SK-N-MC (cell line): ENCODE measurements at places on chromosomes 12 and 14.

GRCh38 chr12:59365133-59365532, 230.7 kb upstream of the SLC16A7 start:
- DNase-seq: no peak

- no peak for DNase-seq
Observed at GRCh38 chr12:108310489-108310888, 28.6 kb downstream of the CMKLR1 start.

- no peak for DNase-seq
Observed at GRCh38 chr14:30235485-30235884, 307.8 kb upstream of the PRKD1 start.

DNA sequence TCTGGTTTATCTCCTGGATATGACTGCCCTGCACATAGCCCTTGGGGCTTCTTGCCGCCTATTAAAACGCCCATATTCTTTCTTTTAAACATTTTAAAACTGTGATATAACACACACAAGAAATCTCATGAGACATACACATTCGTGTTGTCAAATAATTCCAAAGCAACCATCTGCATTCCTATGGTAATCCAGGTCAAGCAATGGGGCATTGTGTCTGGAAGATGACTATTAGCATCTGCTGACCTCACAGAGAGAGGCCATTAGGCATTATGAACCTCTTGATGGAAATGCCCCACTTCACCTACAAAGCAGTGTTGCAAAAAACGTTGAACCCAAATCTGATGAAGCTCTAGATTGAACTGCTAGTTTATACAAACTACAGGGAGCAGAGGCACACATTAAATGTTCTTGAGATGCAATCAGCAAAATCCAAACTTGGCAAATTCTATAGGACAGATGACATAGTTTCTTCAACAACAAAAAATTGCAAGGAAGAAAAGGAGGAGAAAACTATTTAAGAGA, 513.8 kb upstream of the CCDC196 start:
- DNase-seq: no peak

- DNase-seq: no peak
Observed at GRCh38 chr12:64194333-64195149, 27.6 kb downstream of the KICS2 start.

DNA sequence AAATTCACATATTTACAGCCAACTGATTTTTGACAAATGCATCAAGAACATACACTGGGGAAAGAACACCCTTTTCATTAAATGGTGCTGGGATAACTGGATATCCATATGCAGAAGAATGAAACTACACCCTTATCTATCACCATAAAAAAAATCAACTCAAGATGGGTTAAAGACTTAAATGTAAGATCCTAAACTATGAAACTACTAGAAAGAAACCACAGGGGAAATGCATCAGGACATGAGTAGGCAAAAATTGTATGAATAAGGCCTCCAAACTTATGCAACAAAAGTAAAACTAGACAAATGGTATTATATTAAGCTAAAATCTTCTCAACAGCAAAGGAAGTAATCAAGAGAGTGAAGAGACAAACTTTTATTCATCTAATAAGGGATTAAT, 242.6 kb downstream of the CPNE8 start:
- peak; percentile 45 for DNase-seq

DNA sequence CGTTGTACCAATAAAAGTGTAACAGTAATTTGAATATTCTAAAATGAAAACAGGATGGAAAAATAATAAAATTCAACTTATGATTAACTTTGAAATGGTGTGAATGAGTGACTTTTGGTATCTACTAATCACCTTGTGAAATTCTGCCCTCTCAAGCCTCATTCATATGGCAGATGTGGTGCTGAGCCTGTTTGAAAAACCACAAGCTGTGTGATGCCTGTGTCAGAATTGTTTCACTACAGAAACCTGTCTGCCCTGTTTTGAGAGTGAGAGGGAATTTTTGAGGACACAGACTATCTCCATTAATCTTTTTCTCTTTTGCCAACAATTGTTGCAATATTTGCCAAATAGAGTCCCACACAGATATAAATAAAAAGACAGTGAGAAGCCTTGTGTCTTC, 3.9 kb upstream of the RNU6-7 start:
- no peak for DNase-seq

DNA sequence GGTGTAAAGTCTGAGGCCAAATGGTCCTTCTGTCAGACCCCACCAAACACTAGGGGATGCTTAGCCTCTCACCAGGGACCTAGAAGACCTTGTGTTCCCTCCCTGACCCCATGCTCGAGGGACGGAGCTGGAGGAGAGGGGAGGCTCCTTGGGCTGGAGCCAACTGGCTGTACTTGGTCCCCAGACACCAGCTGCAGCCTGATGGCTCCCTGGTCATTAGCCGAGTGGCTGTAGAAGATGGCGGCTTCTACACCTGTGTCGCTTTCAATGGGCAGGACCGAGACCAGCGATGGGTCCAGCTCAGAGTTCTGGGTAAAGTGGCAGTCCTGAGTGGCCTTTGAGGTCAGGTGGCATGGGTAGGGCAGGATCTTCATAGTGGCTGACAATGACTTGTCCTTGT, 29.0 kb downstream of the PAPLN start:
- DNase-seq: no peak

DNA sequence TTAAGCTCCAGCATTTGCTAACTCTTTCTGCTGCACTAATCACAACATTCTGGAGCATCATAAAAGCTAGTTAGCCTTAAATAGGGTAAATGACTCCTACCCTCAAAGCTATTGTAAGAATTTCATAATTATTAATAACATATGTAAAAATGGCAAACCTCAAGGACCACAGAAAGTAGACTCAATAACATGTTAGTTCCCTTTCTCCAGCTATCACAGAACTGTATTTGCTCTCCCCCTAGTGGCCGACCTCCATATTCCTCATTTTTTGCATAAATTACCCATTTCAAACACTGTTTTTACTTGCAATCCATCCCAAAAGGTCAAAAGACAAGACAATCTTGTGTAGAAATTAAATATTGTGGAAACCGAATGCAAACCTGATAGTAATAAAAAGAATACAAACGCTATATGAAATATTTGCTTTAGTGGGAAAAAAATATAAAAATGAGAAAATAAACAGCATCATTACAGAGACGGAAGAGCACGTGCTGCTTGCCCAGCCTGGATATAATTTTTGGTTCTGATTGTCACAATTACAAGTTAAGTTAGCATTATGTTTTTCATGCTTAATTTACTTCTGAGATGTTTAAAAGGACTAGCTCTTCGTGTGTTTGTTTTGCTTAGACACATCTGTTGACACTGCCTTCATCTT, 97.9 kb downstream of the RERGL start:
- peak; percentile 77 for DNase-seq
